ENCODE measurements at places on chromosomes 1 and 21.

- DNase-seq: no peak
Measured at GRCh38 chr1:53535846-53536245, 76.6 kb downstream of the DMRTB1 start.

DNA sequence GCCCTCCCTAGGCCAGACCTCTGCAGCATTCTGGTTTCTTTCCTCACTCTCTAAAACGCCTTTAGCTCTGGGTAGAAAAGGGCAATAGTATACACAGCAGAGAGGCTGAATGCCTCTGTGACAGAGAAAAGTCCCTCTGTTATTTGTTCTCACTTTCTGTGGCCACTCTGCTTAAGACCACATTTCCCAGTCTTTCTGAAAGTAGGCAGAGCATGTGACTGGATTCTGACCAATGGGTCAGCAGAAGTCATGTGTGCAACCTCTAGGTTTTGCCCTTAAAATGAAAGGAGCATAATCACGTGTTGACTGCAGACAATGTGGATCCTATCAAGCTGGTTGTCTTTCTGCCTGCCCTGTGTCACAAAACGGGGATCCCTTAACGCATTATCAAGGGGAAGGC, 79.7 kb upstream of the MARK1 start:
- no peak for DNase-seq

DNA sequence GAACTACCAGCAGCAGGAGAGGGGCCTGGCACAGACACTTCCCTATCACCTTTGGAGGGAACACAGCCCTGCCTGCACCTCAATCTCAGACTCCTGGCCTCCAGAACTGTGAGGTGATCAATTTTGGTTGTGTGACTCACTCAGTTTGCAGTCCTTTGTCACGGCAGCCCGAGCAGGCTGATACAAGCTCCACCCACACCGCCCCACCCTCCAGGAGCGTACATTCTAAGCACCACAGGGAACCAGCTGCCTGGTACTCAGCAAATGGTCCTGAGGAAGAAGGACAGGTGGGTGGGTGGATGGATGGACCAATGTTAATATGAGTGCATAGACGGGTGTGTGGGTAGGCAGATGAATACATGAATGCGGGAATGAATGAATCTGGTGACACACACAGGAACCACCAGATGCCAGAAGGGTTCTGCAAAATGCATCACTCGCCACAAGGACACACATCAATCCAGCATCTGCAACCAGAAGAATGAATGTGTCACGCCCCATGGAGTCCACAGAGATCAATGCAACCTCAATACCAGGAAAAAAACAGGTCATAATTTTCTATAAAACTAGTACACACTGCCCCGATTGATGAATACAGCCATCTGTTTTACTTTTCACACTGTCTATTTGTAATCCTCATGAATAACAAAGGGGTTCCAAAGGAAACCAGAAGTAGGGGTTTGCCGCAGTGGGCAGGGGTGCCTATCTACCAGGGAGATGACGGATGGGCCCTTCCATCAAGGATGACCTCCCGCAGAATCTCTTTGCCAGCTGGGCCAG, 284.5 kb downstream of the NPHP4 start:
- no peak for DNase-seq

DNA sequence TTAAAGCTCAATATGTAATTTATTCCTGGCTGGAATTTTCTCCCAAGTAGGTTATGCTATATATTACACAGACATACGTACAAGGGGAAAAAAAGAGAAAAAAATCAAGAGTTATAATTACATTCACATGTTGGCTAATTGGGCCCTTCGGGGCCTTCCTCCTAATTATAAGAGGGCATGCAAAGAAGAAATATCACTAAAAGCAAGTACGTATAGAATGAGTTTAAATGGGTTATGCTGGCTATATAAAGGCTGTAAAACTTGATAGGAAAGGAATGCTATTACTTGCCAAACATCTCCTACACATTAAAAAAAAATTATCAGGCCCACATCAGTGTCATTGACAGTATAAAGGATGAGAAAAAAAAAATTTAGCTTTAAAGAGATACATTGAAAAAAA, 1396.1 kb upstream of the ADGRL4 start:
- no peak for DNase-seq

- DNase-seq: no peak
Measured at GRCh38 chr21:28298251-28298672, 694.4 kb downstream of the LTN1 start.
